ENCODE measurements at places on chromosomes 3 and 15. TPM values are rescaled to one million over a fixed set of nuclear protein-coding genes. Genes with fewer than 3 reads are reported as not detected.

PAK2 gene
- total RNA-seq: 88.7 TPM

RCN2 gene
- 61.4 TPM for total RNA-seq

CNTN6 gene
- not detected for total RNA-seq

ESYT3 gene
- not detected for total RNA-seq

CHSY1 gene
- 20.7 TPM for total RNA-seq

OCA2 gene
- total RNA-seq: not detected

ZNF80 gene
- not detected for total RNA-seq

TMEM207 gene
- not detected for total RNA-seq

GPR87 gene
- total RNA-seq: not detected

LSAMP gene
- 20.7 TPM for total RNA-seq

TGFBR2 gene
- 73.5 TPM for total RNA-seq

HIGD2B gene
- not detected for total RNA-seq

DNA sequence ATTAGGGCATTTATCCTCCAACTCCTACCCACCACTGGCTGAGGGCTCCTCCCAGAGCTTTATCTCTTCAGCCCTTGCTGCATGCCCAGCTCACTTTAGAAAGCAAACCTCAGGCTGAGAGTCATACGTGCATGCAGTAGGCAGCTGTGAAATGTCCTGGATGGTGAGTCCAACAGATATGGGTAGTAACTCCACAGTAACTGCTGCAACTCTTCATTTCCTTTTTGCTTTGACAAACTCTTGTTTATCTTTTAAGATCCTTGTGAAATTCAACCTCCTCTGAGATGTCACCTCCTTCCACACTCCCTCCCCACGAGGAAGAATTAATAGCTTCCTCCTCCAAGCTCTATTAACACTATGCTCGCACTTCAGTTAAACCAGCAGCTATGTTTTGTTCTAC lies 35.9 kb upstream of the CTNNB1 start:
- DNase-seq: no peak

DNA sequence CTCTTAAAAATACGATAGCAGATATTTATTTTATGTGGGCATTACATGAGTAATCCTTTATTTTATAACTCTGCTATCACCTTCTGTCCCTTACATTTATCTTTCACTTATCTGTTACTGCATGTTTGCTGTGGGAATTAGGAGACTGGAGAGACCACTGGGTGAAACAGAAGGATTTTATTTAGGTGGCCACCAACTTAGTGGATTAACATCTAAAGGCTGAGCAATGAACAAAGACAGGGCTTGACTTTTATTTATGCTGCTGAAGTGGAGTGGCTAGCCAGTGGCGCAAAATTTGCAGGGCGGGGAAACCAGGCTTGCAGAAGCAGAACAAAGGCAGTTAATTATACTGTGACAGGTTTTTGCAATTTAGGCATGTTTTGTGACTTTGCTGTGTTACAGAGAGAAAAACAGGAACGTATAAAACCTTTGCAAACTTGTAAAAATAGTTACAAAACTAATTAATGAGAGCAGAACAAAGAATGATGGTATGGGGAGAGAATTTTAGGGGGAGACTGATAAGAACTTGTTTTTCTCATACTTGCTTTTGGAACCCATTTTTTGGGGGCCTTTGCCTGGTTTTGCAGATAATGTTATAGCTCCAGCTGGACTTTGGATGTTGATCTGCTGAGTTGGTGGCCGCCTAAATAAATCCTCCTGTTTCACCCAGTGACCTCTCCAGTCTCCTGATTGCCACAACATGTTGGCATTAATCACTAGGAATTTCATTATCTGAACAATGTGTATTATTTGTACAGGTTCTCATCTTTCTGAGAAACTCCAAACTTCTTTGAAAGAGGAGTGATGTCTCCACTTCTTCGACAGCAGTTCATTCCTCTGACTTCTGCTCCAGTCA lies 18.0 kb downstream of the KLHL24 start:
- DNase-seq: no peak

GRCh38 chr15:70406617-70407335 lies 309.1 kb upstream of the TLE3 start:
- no peak for DNase-seq

DNA sequence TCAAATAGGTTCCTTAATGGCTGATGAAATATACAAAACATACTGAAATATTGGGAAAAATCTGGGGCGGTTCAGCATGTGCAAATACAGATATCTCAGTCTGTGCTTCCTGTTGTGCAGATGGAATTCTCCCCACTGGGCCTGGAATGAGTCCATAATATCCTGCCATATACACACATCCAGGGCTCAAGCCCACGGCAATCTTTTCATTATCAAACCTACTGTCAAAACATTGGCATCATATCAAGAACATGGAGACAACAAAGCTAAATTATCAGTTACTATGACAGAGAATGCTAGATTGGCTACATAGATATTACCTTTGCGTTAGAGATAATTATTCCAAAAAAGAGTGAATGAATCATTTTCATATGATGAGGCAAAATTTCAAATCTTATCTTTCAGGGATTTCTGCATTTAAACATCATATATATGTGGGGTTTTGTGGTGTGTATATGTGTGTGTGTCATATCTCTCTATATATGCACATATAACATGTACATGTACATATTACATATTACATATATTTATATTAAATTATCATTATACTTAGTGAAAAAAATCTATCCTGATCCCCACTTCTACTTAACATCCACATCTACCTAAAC lies 713.3 kb downstream of the GBE1 start:
- no peak for DNase-seq

DNA sequence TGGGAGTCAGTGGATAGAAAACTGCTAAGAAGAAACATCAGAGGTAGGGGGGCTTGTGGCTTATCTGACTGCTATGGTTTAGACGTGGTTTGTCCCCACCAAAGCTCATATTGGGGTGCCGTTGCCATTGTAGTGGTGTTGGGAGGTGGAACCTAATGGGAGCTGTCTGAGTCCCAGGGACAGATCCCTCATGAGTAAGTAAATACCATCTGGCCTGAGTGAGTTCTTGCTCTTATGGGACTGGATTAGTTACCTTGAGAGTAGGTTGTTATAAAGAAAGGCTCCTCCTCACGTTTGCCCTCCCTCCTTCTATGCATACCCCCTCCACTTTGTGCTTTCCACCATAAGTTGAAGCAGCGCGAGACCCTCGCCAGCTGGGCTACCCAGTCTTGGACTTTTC lies 53.4 kb upstream of the VILL start:
- DNase-seq: no peak

DNA sequence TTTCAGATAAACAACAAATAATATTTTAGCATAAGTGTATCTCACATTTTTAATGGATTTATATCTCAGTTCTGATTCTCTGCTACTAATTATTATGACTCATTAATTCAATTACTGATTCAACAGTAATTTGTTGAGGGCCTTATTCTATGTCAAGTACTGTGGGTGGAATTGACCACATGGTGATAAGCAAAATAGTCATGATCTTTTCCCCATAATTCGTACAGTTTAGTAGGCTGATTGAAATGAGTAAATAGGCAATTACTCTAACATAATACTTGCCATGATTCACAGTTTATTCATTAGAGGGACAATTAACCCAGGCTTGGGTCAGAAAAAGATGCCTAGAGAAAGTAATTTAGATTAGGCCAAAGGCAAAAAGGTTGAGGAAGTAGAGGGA lies 60.9 kb upstream of the SLC4A7 start:
- DNase-seq: no peak

DNA sequence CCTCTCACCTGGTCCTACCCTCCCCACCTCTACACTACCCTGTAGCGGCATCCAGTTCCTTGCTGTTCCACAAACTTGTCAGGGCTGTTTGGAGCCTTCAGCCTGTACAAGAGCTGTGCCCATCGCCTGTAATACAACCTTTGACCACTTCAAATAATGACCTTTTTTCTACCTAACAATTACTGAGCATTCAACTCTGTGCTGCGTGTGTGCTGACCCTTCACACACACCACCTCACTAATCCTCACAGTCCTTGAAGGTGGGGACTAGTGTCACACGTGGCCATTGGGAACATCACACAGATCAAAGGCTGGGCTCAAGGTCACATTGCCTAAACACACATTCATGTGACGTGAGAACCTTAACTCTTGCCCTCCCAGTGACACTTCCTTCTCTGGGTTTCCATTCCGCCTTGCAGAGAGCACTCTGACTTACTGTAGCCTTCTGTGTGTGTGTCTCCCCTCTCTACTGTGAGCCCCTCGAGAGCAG lies 3.1 kb downstream of the C3orf20 start:
- peak; percentile 40 for DNase-seq

- DNase-seq: no peak
Measured at GRCh38 chr3:40278791-40279190, 30.7 kb upstream of the EIF1B start.

- DNase-seq: peak; percentile 52
Measured at GRCh38 chr3:42489116-42489936, 13.1 kb upstream of the VIPR1 start.

GRCh38 chr15:50257332-50257731 lies 8.2 kb downstream of the HDC start:
- DNase-seq: no peak

GRCh38 chr3:61136191-61136590 lies 115.1 kb downstream of the FHIT start:
- no peak for DNase-seq

- DNase-seq: peak; percentile 72
Measured at GRCh38 chr15:73265536-73266153, 103.1 kb downstream of the HCN4 start.

DNA sequence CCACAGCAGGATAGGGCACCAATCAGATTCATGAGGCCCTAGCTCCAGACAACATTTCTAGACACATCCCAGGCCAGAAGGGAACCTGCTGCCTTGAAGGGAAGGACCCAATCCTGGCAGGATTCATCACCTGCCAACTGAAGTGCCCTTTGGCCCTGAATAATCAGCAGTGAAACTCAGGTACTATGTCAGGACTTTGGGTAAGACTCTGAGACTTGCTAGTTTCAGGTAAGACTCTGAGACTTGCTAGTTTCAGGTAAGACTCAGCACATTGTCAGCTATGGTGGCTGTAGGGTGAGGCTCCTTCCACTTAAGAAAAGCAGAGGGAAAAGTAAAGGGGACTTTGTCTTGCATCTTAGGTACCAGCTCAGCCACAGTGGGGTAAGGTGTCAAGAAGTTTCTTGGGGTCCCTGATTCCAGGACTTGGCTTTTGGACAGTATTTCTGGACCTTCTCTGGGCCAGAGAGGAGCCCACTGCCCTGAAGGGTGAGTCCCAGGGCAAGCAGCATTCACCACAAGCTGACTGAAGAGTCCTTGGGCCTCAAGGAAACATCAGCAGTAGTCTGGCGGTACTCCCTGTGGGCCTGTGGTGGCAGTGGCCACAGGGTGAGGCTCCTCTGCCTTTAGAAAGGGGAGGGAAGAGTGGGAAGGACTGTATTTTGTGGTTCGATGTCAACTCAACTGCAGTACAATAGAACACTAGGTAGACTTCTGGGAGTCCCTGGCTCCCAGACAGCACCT lies 13.7 kb upstream of the COL8A1 start:
- no peak for DNase-seq

DNA sequence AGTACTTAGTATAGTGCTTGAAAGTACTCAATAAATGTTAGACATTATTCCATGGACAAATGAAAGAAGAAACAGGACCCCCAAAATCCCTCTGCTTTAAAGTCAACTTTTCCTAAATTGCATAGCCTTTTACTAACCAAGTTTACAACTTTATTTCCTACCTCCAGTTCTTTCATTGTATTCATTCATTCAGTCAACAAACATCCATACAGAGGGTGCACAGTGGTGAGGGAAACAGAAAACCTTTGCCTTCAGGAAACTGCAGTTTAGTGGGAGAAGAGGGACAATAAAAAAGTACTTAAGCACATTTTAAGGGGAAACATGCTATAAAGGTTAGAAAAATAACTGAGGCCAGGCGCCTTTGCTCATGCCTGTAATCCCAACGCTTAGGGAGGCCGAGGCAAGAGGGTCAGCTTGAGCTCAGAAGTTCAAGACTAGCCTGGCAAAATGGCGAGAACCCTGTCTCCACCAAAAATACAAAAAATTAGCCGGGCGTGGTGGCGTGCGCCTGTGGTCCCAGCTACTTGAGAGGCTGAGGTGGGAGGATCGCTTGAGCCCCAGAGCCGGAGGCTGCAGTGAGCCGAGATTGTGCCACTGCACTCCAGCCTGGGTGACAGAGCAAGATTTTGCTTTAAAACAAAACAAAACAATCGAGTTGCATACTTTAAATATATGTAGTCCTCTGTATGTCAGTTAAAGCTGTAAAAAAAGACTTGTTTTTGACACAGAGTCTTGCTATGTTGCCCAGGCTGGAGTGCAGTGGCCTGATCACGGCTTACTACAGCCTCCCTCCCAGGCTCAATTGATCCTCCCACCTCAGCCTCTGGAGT lies 1.1 kb upstream of the DENND4A start:
- DNase-seq: no peak

GRCh38 chr15:79680720-79681119 lies 216.1 kb downstream of the MTHFS start:
- no peak for DNase-seq

DNA sequence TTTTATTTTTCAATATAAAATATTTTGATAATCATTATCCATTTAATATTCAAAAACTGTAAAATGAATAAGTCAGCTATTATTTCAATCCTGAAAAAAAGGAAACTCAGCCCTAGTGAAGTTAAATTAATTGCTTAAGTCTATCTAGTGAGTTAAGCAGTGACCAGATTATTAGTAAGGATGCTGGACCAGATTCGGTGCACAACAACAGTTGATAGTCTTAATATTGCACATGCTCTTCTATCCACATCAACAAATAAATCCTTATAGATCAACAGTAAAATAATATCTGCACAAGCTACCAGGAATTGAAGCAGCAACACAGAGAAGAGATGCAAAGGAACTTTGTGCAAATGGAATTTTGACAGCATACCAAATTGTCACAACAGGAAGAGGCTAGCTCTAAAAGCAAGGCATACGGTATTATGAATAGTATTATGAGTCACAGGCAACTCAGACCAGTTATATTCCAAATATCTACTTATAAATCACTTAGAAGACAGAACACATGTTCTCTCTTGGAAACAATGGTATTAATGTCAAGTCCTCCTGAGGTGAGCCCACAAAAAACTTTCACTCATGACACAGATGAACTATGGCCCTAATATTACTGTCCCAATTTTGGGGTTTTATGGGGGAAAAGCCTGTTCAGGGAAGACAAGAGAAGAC lies 24.9 kb downstream of the VPS13C start:
- no peak for DNase-seq

GRCh38 chr3:121883507-121883906 lies 10.7 kb upstream of the SLC15A2 start:
- DNase-seq: peak; percentile 12

GRCh38 chr15:90033006-90033405 lies 31.9 kb downstream of the ZNF710 start:
- DNase-seq: no peak

GRCh38 chr3:70716832-70717231 lies 404.4 kb upstream of the MDFIC2 start:
- peak; percentile 62 for DNase-seq

GRCh38 chr15:51828621-51829375 lies 655 bp upstream of the TMOD3 start:
- DNase-seq: no peak

- DNase-seq: no peak
Measured at GRCh38 chr3:194326968-194327217, 24.2 kb downstream of the CPN2 start.

DNA sequence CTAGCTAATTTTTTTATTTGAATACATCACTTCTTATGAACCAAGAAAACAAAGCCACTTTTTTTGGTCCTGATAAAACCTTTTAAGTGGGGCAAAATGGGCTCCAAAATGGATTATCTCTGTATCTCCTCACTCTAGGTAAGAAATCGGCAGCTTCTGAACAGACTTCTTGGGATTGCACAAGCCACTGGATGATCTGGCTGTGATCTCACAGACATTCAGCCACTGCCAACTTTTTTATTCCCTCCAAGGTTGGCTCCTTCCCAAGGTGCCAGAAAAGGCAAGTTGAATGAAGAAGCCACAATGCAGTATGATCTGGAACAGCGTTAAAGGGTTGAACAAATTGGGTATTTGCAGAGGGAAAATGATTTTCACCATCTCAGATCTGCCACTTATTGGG lies 73.2 kb downstream of the PRICKLE2 start:
- peak; percentile 32 for DNase-seq
